ENCODE measurements at places on chromosomes 12 and 14.

DNA sequence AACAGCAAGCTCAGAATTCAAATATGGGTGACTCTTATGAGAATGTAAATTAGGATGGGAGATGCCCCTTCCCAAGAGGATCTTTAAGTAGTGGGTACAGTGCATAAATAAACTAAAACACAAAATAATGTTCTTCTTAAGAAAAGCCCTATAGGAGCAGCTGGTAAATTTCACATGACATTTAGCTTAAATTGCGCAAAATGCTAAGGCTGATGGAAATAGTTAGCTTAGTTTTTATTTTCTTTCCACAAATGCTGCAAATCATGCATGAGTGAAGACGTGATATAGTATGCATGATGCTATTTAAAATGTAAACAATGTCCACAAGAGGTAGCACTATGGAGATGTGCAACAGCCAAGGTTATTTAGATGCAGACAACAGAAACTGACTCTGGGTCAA, 328.1 kb downstream of the ATP23 start:
- H3K36me3 ChIP-seq: no peaks in the 10 kb centered on the region
- no peak overlapping the region for H3K4me3 ChIP-seq
- H3K27me3 ChIP-seq: no peaks in the 10 kb centered on the region
- H3K4me1 ChIP-seq: no peaks in the 10 kb centered on the region
- no peak for DNase-seq
- H3K27ac ChIP-seq: no peak overlapping the region

DNA sequence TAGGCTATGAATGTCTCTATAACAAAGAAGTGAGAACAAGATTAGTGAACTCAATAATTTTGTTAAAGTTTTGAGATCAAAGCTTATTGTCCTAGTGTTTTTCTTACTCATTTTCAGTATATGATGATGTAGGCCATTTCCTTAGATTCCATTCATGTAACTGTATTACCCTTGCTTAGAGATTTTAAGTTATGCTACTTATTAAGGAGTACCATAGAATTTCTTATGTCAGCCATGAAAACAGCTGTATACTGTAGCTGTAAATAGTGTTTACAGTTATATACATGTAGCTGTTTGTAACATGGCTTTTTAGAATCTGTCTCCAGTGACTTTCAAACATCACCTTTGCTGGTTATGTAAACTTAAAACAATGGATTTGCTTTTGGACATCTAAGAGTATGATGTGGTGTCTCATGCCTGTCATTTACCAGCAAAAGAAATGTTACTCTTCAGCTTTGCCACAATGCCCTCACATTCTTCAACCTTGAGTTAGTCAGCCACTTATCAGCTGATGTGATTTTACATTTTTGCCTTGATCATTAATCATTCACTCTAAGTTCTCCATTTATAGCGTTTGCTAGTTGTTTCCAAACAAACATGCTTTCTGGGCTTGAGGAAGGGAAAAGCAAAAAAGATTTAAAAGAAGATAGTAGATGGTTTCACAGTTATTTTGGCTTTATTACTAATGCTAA, 55.5 kb downstream of the SLC16A7 start:
- H3K36me3 ChIP-seq: no peaks in the 10 kb centered on the region
- no peak overlapping the region for H3K4me3 ChIP-seq
- H3K27ac ChIP-seq: peak overlapping the region; percentile 51
- no peak for DNase-seq
- no peaks in the 10 kb centered on the region for H3K27me3 ChIP-seq
- no peaks in the 10 kb centered on the region for H3K4me1 ChIP-seq

DNA sequence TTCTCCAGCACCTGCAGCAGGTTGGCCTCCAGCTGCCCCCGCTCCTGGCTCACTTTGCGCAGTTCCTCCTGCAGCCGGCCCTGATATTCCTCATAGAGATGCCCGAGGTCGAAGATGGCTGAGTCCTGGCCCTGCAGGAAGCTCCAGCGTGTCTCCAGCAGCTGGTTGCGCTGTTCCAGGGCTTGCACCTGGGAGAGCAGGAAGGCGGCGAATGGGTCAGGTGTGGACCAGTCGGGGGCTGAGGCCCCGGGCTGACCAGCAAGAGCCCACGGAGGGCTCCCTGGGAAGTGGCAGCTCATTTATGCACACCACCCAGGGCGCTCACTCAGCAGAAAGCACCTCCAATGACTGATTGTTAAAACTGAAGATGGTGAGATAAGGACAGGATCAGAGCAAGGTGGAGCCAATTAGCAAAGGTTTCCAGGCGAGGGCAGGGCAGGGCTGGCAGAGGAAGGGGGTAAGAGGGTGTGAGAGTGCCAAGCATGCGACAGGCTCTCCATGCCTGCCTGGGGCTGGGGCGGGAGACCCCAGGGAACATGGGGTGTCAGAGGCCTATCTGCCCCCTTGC, 6.3 kb downstream of the KRT80 start:
- no peak overlapping the region for H3K4me3 ChIP-seq
- no peaks in the 10 kb centered on the region for H3K36me3 ChIP-seq
- peaks cover 24% of the 10 kb centered on the region for H3K4me1 ChIP-seq
- H3K27me3 ChIP-seq: no peaks in the 10 kb centered on the region

- no peaks in the 10 kb centered on the region for H3K27me3 ChIP-seq
- no peak for DNase-seq
- no peaks in the 10 kb centered on the region for H3K4me1 ChIP-seq
- no peak overlapping the region for H3K27ac ChIP-seq
These were observed 237.9 kb upstream of the CCDC196 start for GRCh38 chr14:66248256-66248655.

- no peaks in the 10 kb centered on the region for H3K27me3 ChIP-seq
- DNase-seq: no peak
- H3K27ac ChIP-seq: no peak overlapping the region
These were observed 38.2 kb upstream of the GSG1 start for GRCh38 chr12:13141686-13142085.

GRCh38 chr14:22282949-22283348, 306.1 kb downstream of the DAD1 start:
- H3K27ac ChIP-seq: no peak overlapping the region
- H3K4me1 ChIP-seq: no peaks in the 10 kb centered on the region
- DNase-seq: no peak
- H3K36me3 ChIP-seq: no peaks in the 10 kb centered on the region
- H3K4me3 ChIP-seq: no peak overlapping the region

All from ascending aorta (tissue), 2 donors.